ENCODE measurements at places on chromosomes 2 and 18.

DNA sequence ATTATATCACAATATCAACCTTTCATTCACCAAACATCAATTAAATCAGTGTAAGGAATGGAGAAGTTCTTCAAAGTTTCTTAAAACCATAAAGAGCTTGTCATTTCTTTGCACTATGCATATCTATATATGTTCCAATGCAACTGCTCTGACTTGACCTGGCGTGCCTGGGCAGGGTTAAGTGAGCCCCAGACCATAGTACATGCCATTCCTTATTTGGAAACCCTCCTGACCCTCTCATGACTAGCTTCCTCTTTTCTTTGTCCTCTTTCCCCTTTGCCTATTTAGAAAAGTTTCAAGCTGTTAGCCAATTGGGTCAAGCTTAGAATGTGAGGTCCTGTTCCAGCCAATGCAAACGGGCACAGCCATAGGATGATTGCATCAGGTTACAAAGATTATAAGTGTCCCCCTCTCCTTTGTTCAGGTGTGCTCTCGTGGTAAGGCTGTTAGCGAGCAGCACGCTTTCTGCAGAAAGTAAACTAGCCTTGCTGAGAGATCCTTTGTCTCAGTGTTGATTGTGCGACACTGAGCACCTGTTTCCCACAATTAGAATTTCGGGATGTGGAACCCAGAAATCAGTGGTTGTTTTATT is 78.2 kb upstream of the UXS1 start:
- DNase-seq: no peak

DNA sequence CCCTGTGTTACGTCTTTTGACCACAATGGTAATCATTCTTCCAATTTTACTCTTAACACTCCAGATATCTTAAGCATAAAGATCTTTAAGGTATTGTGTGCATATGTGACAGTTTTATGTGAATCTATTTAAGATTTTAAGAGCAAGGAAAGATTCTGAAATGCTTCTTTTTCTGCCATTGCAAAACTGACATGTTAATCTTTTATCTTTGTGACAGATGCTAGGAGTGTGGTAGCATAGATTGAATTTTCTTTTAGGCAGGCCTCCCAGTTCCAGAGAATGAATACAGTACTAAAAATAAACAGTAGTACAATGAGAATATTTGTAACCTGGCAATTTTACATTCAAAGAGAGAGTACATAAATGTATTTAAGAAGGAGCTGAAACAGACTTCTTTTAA is 232.5 kb upstream of the ZSWIM2 start:
- DNase-seq: no peak

DNA sequence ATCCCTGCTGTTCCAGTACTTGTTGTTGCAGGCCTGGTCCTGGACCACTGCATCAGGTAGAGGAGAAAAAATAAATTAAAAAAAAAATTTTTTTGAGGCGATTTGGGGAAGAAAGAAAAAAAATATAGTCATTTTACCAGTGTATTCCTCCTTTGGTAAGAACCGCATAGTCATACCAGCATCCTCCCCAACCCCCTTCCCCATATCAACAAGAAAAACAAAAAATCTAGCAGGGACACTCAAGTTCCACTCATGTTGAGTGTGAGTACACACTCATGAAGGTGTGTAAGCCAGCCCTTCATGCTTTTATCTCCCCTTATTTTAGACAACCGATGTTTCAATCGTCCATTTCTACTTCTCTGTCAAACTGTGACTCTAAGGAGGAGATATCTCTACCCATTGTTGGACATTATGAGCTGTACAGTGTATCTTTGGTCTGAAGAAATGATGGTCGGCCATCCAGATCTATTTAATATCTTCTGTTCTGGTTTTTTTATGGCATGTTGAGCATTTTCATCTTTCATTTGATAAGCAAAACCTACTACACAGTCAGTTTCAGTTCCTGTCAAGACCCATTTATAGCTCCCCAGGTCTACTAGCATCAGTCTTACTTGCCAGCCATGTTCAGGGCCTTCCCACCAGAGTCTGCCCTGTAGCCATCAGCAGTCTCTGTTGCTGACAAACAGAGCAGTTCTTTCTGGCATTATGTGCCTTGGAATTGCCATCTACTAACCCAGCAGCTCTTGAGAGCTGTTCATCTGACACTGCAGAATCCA is 20.0 kb downstream of the ELP2 start:
- DNase-seq: no peak

GRCh38 chr2:190578158-190579057 is 43.9 kb upstream of the NEMP2 start:
- DNase-seq: peak; percentile 63

GRCh38 chr2:181371782-181372645 is 85.2 kb upstream of the ITGA4 start:
- DNase-seq: peak; percentile 72

DNA sequence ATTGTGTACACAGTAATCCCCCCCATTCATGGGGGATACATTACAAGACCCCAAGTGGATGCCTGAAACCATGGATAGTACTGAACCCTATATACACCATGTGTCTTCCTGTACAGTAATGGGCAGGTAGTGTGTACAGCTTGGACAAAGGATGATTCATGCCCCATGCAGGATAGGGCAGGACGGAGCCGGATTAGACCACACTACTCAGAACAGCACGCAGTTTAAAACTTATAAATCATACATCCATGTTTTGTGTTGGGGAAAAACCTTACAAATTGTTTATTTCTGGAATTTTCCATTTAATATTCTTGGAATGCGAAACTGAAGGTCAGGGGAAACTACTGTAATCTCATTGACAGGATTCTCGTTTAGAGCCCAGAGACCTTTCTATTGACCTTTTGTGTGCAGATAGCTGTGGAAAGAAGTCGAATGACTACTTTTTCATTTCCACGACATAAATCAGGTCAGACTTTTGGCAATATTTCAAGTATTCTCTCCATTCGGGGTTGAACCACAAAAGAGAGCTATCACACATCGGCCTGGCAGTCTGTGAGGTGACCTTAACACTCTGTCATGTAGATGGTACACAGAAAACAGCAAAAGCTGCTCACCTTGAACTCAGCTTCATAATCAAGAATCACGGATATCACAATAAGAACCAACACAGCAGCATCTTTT is 9.9 kb upstream of the YPEL5 start:
- no peak for DNase-seq
